ENCODE measurements at places on chromosomes 7 and 10.
A peak's percentile ranks its signal among the peaks of the same experiment; 100 is the strongest.

DNA sequence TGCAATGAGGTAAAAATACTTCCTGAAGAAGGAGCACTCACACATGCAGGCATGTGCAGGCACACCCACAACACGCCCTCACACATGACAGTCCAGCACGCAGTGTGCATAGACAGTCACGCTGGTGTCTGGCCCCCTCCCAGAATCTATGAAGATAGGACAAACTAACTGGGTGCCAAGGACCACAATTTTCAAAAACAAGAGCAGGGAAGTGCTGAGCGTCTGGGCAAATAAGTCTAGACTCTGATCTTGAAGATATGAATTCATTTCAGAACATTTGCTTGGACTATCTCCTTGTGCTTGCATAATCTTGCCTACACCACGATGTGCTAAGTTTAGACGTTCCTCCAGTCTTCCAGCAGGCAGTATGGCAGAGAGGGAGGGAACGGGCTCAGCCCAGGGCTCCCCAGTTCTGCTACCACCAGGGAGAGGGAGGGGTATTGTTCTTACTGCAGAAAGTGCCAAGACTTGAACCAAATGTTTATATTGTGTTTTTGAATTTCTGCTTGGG, 276.5 kb upstream of the KLF6 start:
- DNase-seq = no peak

GRCh38 chr10:127945341-127945758, 38.4 kb downstream of the PTPRE start:
- peak; percentile 55 for DNase-seq

DNA sequence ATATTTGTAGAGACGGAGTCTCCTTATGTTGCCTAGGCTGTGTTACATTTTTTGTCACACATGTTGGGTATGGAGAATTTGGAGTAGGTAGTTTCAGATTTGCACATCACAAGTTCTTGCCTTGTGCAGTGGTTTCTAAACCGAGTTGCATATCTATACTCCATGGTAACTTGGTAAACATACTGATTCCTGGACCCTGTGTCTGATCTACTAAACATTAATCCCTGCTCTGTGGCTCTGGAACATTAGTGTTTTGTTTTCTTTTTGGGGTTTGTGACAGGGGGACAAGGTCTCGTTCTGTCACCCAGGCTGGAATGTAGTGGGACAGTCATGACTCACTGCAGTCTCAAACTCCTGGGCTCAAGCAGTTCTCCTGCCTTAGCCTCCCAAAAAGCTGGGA, 24.7 kb downstream of the AUTS2 start:
- DNase-seq = no peak

DNA sequence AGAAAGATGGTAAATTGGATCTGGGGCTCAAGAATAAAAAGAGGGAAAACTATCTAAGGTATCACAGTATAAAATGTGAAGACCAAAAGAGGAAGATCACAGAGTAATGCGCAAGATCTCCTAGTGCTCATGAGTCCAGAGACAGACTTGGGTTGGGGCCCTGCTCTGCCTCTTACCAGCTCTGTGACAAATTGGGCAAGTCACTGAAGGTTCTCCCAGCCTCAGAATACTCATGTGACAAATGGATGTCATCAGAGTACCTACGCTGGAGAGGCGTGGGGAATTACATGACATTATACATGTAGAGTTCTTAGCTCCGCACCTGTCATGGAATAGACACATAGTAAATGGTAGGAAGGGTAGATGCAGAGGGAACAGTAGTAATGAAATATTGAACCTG, 124.4 kb downstream of the DOCK4 start:
- DNase-seq = no peak

- DNase-seq = no peak
These were observed 135.4 kb downstream of the TACC2 start for GRCh38 chr10:122124342-122124741.

DNA sequence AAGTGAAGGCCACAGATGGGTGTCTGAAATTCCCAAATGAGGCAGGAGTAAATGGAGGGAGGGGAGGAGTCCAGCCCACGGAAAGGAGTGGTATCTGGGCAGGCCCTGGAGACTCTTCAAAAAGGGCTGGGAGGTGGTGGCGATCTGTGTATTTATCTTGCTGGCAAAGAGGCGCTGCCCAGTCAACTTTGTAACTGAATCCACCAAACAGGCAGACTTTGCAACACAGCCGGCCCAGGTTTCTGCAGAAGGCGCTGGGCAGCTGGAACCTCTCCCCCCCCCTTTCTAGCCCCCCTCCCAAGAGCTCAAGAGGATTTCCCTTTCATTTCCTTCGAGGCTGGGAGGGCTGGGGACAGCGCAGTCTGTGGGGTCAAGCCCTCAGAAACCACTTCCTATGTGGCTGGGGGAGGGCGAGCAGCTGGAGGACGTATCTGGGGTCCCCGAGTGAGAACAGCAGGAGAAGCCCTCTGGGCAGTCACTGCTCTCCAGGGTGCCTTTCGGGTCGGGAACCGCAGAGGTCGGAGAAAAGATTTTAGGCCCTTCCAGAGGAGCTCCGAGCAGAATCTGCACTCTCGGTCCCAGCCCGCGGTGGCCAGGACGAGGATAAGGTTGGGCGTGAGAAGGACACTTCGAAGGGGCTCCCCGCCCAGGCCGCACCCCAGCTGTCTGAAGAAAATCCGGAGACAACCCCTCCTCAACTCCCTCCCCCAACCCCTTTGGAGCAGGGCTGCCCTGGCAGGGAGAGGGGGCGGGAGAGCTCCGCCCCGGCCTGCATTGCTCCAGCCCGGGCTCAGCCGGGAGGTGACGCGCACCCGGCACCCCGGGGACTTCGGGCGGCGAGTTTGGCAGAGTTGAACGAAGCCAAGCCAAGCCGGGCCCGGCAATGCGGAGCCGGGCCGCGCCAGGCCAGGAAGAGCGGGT, 965 bp downstream of the ZCCHC24 start:
- DNase-seq = peak; percentile 76

DNA sequence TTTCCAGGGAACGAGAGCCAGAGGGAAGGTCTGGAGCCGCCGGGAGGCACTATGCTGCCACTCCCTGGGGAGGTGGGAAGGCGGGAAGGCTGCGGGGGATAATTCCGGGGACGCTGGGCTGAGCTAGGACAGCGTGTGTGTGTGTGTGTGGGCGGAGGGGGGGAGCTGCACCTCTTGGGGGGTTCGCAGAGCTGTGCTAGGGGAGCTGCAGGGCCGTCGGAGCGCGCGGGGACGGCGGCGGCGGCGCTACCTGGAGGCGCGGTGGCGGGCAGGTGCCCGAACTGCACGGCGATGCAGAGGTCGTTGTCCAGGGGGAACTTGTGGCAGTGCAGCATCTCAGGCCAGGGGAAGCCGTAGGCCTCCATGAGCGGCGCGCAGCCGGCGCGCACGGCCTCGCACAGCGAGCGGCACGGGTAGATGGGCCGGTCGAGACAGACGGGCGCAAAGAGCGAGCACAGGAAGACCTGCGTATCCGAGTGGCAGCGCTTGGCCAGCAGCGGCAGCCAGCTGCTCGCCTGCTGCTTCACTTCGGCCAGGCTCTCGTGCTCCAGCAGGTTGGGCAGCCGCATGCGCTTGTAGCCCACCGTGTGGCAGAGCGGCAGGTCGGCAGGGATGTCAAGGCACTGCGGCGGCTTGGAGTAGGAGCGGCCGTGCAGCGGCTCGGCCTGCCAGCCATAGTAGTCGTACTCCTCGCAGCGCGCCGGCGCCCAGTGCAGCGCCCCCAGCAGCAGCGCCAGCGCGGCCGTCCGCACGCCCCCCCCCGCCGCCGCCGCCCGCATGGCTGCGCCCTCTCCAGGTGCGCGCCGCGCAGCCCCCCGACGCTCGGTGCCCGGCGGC, 526 bp downstream of the SFRP5 start:
- no peak for DNase-seq

DNA sequence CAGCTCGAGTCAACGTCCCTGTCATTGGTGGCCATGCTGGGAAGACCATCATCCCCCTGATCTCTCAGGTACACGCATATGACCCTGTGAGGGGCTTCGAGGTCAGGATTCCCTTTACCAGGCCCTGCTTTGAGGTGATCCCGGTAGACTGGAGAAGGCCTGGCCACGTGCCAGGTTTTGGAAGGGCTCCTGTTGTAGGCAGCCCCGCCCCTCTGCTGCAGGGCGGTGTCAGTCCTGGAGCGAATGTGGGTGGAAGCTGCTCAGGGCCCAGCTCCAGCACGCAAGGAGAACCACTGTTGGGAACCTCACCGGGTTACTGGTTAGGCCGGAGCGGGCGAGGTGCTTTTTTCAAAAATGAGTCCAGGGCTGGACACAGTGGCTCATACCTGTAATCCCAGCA, 15.6 kb downstream of the MDH2 start:
- DNase-seq = peak; percentile 22

DNA sequence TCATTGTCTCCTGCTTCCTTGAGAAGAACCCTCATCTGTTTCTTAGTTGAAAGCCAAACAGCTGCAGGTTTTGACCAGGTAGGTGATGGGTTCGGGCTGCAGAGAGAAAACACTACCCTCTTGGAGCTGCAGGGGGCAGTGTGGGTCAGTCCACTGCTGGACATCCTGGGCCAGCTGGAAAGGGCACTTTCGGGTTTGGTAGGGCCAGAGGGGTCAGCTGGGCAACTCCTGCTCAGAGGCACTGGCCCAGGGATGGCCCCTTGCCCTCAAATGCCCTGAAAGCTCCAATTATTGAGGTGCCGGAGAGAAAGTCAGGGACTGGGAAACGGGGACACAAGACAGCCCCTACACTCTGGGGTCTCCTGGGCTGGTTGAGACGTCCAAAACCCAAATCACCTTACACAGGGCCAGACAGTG, 90.7 kb downstream of the MKI67 start:
- peak; percentile 33 for DNase-seq

- no peak for DNase-seq
These were observed 905.5 kb downstream of the CNTNAP2 start for GRCh38 chr7:147022056-147022455.

- DNase-seq = peak; percentile 18
These were observed 62.7 kb downstream of the VPS41 start for GRCh38 chr7:38846280-38846679.

GRCh38 chr7:150978126-150978789, at the start of gene KCNH2:
Gene KCNH2, minus strand, starts transcription at chr7:150978321. Its CDS starts 408 bp downstream, at chr7:150977913.
- peak; percentile 71 for DNase-seq

GRCh38 chr10:75061709-75062505, 49.5 kb upstream of the SAMD8 start:
- DNase-seq = no peak

GRCh38 chr7:42699380-42700178, 212.3 kb downstream of the C7orf25 start:
- DNase-seq = no peak

GRCh38 chr10:12579954-12580858, 230.9 kb downstream of the CAMK1D start:
- no peak for DNase-seq

GRCh38 chr7:86975449-86975848, 84.0 kb downstream of the ELAPOR2 start:
- no peak for DNase-seq

DNA sequence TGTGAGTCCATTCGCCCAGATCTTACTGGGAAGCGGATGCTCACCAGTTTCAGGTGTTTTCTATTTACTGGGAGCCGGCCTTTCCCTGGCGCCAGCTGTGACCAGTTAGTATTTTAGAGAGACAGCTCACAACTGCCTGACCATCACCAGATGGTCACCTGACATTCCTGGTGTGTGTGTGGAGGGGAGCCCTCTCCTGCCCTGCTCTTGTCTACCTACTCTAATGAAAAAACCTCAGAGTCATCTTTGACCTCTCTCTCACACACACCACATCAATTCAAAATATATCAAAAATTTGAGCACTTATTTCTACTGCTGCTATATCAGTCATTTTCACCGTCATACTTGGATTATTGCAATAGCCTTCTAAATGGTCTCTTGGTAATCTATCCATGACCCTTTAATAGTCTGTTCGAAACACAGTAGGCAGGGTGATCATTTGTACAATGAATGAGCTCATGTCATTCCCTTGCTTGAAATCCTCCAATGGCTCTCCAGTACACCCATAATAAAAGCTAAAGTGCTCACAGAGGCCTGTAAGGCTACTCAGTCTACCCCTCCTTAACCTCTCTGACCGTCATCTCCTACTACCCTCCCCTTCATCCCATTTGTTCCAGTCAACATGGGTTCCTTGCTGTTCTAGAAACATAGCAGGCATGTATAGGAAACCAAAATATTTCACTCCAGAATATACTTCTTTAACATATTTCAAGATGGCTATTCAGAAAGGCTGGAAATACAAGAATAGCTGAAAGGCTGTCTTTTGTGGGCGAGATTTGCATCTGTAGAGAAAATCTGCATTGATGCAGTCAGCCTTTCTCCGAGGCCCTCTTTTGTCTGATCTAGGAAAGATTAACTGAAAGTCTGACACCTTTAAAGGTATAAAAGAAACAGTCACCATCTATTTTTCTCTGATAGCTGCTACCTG, 17.5 kb upstream of the NT5C3A start:
- no peak for DNase-seq

GRCh38 chr7:105990727-105991453, 27.8 kb downstream of the CDHR3 start:
- no peak for DNase-seq

GRCh38 chr10:125161707-125162119, 1.4 kb upstream of the CTBP2 start:
- no peak for DNase-seq

DNA sequence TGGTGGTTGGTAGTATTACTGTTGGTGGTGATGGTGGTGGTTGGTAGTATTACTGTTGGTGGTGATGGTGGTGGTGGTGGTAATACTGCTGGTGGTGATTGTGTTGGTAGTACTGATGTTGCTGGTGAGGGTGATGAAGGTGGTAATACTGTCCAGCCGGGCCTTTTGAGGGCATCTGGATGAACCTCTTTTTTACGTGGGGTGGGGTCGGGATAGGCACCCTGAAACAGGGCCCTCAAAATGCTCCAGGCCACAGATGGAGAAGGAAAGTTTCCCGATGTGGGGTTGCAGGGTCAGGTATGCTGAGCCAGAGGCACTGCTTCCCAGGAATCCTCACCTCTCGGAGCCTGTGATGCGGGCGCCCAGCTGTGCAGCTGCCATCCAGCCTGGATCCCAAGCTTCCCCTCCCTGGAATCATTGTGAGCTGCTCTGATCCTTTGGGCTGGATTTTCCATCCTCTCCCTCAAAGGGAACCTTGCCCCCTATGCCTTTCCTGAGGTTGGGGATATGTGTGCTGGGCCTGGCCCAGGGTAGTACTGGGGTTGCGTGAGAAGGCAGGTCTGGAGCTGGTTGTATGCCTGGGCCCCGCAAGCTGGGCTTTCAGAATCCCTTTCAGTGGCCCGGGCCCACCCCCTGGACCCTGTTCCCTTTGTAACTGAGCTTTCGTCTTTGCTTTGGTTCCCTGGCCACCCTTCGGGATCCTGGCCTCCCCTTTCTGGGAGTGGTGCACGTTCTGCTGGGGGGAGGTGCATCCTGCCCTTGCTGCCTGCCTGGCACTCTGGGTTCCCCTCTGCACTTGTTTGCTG, 43.3 kb downstream of the DOCK1 start:
- DNase-seq = no peak

Data from urothelium cell line (cell line).